ENCODE measurements at places on chromosomes 11 and 22.
A peak's percentile ranks its signal among the peaks of the same experiment; 100 is the strongest.

DNA sequence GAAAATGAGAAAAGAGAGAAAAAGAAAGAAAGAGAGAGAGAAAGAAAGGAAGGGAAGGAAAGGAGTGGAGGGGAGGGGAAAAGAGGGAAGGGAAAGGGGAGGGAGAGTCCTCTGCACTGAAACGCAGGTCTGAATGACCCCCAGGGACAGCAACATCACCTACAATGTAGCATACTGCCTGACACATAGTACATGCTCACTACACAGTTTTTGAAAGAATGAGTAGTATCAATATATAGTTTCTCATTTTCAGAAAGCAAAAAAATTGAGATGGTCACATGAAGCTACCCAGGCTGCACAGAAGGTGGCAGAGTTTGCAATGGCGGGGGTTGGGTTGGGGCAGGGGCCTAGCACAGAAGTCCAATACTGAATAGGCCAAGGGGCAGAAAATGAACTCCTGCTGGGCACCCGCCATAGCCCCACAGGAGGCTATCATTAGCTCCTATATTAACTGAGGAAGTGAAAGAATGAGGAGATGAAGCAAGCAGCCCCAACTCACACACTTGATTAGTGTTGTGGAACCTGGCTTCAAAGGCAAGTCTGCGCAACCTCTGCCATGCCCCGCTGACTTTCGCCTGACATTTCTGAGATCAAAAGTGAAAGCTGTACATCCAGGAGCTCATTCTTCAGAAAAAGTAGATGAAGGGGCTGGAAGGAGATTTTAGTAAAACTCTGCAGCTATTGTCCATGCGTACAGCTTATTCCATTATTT, 241.2 kb upstream of the SYN3 start:
- DNase-seq = no peak

- no peak for DNase-seq
Observed at GRCh38 chr11:36757075-36757474, 159.0 kb upstream of the RAG2 start.

DNA sequence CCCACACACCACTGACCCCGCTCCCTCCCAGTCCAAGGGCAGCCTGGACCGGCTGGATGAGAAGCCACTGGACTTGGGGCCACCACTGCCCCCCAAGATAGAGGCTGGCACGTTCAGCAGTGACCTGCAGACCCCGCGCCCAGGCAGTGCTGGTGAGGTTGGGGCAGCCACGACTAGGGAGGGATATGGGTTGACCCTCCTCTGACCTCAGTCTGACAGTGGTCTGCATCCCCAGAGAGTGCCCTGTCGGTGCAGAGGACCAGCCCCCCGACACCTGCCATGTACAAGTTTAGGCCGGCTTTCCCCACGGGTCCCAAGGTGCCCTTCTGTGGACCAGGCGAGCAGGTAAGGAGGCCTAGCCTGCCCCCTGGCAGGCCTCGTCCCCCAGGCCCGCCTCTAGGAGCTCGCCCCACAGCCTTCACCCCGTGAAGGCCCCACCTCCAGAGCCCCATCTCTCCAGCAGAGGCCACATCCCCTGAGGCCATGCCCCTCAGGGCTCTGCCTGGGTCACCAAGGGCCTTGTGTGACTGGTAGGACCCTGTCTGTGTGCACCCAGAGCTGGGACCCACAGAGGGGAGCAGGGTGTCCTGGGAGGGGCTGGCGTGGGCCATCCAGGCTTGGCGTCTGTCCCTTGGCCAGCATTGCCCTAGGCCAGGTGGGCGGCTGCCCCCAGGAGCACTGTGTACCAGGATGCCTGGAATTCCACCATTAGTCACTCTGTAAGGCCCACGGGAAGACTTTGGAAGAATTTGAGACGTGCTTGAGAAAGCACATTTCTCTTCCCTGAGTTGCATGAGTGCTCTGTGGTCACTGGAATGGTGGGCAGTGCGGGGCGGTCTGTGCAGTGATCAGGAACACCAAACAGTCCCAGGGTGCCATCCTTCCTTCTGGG, 9.4 kb downstream of the CCDC188 start:
- DNase-seq = no peak

GRCh38 chr22:37639771-37640590, 512 bp downstream of the SH3BP1 start:
- DNase-seq = no peak

DNA sequence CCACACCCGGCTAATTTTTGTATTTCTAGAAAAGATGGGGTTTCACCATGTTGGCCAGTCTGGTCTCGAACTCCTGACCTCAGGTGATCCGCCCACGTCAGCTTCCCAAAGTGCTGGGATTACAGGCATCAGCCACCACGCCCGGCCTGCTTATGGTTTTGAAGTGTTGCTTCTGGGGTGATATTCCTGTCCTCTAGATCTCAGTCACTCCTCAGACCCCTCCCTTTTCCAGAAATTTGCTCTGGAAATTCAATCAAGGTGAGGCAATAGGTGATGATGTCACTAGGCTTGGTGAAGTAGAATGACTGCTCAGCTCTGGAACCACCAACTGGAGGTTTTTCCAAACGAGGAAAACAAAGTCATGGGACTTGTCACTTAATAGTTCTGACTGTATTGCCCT, 36.6 kb upstream of the CREB3L1 start:
- DNase-seq = no peak

GRCh38 chr22:19121631-19122142, 525 bp downstream of the DGCR2 start:
- DNase-seq = no peak

GRCh38 chr11:587978-588380, 11.7 kb downstream of the PHRF1 start:
- peak; percentile 50 for DNase-seq

DNA sequence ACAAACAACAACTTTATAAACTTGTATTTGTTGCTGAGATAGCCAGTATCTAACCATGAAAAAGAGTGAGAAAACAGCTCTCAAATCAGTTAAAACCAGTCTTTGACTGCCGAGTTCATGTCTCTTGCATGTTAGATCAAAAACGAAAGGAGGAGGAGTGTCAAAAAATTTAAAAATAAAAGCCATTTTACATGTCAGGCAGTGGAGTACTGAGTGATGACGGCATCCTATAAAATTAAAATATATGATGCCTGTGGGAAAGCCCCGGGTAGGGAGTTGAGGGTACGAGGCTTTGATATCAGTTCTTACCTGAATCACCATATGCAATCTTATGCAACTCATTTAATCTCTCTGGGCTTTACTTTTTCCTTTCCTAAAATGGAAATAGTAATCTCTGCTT, 117.3 kb downstream of the ETS1 start:
- no peak for DNase-seq

- no peak for DNase-seq
Observed at GRCh38 chr11:27246925-27247324, 116.1 kb downstream of the CCDC34 start.

DNA sequence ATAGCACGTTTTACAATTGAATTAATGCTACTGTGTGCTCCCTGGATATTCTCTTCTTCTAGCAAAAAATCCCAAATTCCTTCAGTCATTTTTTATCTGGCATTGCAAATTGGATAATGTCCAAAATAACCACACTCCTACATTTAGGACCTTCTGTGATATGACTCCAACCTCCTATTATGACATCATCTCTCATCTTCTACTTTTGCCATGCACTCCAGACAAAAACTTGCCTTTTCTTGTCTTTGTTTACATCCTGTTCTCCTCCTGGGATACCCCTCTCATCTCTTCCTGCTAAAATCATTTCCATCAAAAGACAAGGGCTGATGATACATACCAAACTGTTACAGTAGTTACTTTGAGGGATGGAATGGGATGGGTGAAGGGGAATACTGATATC, 20.6 kb upstream of the TMEM218 start:
- no peak for DNase-seq

DNA sequence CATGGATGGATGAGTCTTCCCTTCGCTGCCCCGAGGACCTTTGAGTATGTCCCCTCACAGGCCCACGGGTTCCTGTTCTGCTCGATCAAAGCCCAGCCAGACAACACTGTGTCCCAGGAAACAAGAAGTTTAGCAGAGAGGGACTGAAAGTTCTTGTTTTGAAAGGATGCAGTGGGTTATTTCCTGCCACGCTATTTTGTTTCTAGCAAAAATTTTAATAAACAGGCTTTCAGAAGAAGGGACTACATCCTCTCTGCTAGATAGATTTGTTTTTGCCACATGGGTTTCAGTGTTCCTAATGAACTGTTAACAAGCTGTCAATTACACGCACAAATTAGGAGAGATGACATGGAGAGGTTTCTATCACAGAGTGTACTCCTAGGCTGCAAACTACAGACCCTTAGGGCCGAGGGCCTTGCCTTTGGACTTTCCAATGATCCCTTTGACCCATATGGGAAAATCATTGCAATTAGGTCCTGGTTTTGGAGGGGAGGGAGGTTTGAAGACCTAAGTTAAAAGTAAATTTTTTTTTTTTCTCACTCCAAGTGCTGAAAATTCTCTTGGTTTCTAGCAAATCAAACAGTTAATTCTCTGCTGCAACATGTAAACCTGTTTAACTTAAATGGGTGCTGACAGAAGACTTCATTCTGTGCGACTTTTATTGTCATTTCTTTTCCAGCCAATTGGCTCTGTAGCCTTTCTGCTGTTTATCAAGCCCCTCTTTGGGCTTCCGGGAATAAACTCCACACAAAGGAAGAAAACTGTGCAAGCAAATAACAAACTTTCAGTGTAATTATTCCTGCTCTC, 81.4 kb downstream of the RCN1 start:
- no peak for DNase-seq

GRCh38 chr22:19799322-19800190, 39.0 kb downstream of the TBX1 start:
- DNase-seq = no peak

- DNase-seq = no peak
Observed at GRCh38 chr11:35747668-35748067, 85.1 kb downstream of the TRIM44 start.

GRCh38 chr11:7251487-7251835, 243 bp upstream of the SYT9 start:
- no peak for DNase-seq

- DNase-seq = no peak
Observed at GRCh38 chr22:42780070-42780540, 59.4 kb upstream of the A4GALT start.

GRCh38 chr11:77146261-77147035, 18.4 kb downstream of the MYO7A start:
- DNase-seq = no peak

- no peak for DNase-seq
Observed at GRCh38 chr22:22897091-22897490, 9.5 kb downstream of the IGLL5 start.

DNA sequence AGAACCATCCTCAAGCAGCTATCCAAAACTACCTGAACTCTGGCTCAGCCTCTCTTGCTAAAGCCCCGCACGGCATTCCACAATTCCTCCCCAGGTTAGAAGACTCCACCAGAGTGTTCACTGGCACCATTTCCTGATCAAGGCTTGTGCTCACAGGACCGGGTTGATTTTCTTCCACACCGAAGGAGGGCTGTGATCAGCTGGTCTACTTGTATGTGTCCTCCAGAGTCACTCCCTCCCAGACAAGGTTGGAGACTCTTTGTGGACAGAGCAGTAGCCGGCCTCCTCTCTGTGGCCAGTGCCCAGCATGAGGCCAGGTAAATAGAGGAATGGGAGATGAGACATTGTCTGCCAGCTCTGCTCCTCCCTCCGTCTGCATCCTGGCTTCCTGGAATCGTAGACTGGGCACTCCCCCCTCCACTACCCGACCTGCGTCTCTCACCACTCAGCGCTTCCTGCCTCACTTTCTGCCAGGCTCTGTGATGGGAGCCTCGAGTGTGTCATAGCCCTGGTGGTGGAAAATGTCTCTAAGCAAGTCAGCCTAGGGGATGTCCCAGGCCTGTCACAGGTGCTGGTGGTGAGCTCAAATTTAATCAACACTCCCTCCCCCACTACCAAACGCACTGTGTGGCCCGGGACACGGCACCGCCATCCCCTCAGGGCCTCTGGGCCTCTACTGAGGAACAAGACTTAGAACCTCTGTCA, 12.5 kb upstream of the TMPRSS6 start:
- DNase-seq = peak; percentile 71

DNA sequence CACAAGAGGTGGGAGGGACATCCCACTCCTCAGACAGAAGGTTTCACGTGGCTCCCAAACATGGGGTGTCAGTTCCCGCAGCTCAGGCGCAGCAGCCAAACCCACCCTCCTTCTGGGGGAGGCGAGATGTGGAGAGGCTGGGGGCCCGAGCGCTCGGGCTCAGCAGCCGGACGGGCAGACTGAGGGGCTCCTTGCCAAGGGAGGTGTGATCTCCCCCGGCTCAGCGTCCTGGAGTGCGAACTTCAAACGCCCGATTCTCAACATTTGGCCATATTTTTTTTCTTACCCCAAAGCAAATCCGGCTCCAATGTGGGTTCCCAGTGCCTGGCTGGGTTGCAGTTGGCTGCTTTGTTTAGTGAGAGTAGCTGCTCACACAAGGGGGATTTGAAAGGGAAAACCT, 477.9 kb downstream of the MN1 start:
- DNase-seq = no peak

DNA sequence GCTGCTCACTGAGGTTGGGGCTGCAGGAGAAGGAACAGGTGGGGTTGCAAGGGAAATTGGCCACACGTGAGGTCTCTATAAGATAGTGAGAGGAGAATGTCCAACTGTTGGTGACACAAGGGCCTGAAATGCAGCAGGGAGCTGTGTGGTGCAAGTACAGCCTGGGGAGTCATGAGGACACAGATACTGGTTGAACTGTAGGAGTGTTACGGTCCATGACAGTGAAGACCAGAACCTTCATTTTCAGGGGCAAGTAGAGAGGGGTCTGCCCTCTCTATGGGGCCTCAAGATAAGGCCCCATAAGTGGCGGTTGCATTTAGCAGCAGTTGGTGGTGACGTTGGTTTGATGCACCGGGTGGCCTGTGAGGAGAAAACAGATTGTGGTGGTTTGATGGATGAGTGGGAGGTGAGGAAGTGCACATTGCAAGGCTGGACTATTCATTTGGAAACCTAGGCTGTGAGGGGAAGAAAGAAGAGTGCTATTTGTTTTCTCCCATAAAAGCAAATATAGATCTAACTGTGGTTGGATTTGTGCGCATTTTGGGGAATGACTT, 39.4 kb downstream of the MICAL2 start:
- no peak for DNase-seq

DNA sequence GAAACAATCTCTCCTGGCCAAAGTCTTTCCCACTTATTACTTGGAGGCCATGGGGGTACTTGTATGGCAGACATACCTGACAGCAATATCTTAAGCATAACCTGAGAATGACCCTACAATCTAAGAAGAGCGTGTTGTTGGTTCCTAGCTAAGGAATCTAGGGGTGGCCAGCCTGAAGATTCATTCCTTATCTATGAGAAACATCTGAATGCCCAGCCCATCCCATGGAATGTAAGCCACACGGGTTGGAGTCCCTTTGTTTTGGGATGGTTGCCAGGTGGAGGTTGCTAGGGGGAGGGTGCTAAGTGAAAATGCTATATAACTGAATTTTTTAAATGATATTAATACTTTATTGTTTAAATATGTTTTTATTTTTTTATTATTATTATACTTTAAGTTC, 725.0 kb downstream of the ETS1 start:
- no peak for DNase-seq

GRCh38 chr22:29801153-29801552, 34.0 kb downstream of the UQCR10 start:
- no peak for DNase-seq

- no peak for DNase-seq
Observed at GRCh38 chr11:118226296-118226695, 1.5 kb upstream of the JAML start.
